ENCODE measurements at places on chromosomes 1 and 21.

- no peak for DNase-seq
Measured at GRCh38 chr1:36591278-36591677, 108.6 kb upstream of the CSF3R start.

DNA sequence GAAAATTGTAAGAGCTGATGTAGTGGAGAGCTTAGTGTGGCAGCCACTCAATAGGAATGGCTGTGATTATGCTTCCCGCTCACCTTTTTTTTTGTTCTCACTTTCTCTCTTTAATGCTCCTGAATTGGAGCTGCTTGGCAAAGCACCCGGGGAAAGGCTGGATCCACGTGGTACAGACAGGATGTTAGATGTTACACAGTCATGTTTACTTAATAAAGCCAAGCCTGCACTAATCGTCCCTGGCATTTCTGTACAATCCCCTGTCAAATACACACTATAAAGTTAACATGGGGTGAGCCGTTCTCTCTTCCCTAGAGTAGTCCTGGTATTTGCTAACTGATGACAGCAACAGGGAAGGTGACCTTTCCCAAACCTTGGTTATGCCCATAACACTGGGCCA, 187.8 kb downstream of the ZSCAN20 start:
- no peak for DNase-seq

DNA sequence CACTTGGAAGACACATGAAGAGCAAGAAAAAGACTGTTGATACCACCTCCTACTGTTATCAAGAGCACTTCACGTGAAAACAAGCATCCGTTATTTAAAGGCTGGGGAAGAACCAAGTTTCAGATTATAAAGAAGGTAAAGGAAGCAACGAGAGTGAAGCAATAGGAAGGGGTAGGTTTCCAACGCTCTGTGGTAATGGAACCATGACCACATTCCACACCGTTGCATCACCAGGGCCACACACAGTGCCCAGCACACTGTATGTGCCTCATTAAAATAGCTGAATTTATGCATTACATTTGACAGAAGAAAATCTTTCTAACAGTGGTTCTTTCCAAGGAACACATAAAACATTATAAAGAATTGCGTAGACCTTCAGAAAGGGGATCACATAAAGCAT, 435.8 kb downstream of the MRPL39 start:
- no peak for DNase-seq

DNA sequence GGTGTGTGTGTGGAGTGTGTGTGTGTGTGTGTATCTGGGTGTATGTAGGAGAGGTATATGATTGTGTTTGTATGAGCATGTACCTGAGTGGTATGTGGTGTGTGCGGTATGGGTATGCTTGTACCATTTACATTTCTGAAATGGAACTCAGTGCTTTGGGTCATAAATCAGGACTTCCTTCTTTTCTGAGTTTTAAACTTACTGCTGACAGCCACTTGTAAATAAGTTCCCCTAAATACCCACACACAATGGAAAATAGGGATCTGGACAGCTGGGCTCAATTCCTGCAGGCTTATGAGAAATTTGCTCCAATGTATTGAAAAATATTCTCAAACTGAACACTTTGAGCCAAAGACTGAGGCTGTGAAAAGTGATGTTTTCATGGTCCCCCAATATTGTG, 293.6 kb downstream of the HLX start:
- DNase-seq = no peak

DNA sequence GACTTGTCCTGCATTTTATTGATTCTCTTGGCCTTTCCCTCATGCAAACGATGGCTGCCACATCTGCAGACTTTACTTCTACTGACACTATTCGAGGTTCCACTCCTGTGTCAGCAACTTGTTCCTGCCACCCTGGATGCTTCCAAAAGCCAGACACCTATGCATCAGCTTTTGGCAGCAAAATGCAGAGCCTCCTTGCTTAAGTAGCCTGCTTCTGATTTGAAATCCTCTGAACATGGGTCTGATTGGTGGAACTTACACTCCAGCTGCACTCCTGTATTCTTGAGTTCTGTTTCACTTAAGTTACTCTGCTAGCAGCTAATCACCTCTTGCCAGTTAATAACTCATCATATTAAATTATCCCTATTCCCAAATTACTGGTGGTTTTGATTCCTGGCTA, 152.1 kb upstream of the FMN2 start:
- DNase-seq = no peak

- no peak for DNase-seq
Measured at GRCh38 chr1:23529146-23530086, 1.6 kb downstream of the E2F2 start.
